ENCODE measurements at places on chromosomes 12 and 14.

- no peak for DNase-seq
Measured at GRCh38 chr14:32033543-32033942, 43.6 kb upstream of the ARHGAP5 start.

DNA sequence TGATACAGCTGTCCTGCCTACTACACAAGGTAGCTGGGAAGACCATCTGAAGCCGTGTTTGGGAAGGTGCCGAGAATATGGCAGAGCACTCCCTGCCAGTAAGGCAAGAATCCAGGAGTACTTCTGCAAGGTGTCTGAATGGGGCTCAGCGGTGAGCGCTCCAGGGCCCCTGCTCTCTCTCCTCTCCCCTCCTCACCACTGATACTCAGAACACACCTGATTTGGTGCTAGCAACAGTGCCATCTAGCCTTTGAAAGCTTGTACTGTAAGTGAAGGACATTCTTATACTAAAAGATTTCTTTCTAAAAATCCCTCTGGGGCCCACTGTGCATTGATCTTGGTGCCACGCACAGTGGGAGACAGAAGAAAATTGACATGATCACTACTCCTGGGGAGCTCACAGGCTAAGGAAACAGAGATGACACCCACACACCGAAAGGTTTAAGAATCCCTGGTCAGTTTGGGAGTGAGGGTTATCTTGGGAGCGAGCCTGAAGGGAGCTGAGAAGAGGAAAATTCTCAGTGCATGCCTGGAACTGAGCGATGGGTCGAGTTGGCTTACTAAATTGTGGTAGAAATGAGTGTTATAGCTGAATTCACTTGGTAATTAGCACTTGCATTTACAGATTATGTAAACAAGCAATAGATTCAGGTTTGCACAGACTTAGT is 216.9 kb downstream of the NTF3 start:
- no peak for DNase-seq

- DNase-seq: no peak
Measured at GRCh38 chr12:49097381-49097780, 2.8 kb upstream of the DHH start.

- no peak for DNase-seq
Measured at GRCh38 chr14:79404874-79405511, 806.3 kb downstream of the DIO2 start.

DNA sequence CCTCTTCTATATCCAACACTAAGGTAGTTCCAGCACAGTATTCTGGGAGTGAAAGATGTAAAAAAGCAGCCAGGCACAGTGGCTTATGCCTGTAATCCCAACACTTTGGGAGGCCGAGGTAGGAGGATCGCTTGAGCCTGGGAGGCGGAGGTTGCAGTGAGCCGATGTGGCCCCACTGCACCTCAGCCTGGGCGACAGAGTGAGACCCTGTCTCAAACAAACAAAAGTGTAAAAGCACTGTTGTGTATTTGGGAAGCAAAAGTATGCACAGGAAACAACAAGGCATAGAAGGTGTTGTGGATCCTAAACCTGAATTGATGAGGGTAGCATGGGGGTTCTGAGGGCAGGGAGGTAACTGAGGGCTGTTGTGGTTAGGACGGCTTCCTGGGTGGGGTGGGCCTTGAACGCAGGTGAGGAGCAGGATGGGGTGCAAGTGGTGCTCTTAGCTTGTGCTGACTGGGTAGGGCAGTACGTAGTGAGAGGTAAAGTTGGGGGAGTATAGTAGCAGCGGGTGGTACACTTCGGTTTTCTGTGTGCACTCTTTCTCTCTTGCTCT is 64.2 kb downstream of the RASSF3 start:
- no peak for DNase-seq

DNA sequence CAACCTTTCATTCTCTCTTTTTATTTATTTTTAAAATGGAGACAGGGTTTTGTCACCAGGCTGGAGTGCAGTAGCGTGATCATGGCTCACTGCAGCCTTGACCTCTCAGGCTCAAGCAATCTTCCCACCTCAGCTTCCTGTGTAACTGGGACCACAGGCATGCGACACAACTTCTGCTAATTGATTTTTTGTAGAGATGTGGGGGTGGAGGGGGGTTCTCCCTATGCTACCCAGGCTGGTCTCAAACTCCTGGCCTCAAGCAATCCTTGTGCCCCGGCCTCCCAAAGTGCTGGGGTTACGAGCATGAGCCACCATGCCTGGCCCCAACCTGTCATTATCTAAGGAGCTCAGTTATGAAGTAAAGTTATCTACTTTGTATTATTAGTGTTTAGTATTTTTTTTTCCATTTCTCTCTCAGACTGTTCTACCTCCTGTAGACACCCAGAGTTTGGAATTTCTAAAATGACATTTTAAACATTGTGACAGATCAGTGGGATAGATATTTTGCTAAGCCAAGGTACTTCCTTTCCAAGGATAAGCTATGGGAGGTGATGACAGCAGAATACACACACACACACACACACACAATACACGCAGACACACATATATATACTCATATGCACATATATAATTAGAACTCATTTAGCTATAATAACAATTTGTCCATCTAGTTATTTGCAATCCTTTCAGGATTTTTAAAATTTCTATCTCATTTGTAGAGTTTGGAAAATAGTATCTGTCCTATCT is 2.1 kb upstream of the USP44 start:
- no peak for DNase-seq

DNA sequence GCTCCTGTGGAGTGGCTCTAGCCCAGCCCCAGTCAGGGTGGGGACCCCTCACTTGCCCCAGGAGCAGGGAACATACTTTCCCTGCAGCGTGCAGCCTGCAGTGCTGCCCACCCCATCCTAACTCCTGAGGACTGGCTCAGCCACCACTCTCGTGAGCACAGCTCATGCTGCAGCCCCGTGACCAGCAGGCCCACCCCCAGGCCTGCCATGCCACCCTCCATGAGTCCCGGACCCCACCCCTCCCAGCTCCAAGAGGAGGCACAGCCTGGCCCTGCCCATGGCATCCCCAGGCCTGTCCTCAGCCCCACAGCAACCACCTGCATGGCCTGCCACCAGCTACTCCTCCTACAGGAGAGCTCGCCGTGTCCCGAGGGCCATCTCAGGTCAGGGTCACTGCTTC is 3.9 kb upstream of the JAG2 start:
- DNase-seq: no peak

- no peak for DNase-seq
Measured at GRCh38 chr14:91858536-91859275, 8.6 kb downstream of the TC2N start.

DNA sequence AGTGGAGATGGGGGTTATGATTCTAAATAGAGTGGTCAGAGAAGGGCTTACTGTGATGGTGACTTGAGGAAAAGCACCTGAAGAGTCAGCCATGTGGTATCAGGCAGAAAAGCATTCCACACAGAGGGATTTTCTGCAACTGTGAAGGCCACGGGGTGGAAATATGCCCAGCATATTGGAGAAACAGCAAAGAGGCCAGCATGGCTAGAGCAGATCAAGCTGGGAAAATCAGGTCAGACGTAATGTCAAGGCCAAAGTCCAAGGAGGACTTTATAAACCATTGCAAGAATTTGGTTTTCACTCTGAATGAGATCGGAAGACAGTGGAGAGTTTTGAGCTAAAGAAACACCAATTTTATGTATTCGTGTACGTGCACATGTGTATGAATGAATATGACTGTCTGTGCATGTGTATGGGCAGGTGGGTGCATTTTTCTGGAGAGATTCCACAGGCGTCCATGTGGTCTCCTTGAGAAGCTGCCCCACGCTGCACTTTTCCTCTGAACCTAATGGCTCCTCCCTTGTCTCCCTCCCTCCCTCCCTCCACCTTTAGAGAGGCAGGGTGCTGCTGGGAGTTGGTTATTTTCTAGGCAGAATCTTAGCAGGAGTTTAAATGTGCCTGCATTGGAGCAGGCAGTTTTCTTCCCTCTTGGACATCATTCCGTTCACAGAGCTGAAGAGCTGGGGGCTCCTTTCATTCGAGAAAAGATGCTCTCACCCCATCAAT is 97.4 kb upstream of the PPP4R3A start:
- DNase-seq: no peak

GRCh38 chr12:32051511-32052211 is 55.0 kb upstream of the BICD1 start:
- no peak for DNase-seq

DNA sequence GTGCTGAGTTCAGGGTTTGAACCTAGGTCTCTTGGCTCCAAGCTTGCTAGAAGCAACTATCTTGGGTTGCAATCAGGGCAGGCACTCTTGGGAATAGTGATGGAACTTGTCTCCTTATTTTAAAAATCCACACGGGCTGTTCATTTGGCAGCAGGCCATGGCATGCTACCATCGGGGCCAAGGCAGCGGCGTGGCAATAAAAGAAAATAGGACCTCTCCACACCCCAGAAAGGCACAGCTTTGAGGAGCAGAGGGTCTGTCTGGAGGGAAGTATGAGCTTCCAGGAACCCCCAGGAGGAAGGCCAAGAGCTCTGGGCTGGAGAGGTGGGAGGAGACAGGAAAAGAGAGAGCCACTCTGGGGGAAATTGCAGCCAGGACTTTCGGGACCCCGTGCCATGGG is 15.3 kb downstream of the RPS6KL1 start:
- no peak for DNase-seq

DNA sequence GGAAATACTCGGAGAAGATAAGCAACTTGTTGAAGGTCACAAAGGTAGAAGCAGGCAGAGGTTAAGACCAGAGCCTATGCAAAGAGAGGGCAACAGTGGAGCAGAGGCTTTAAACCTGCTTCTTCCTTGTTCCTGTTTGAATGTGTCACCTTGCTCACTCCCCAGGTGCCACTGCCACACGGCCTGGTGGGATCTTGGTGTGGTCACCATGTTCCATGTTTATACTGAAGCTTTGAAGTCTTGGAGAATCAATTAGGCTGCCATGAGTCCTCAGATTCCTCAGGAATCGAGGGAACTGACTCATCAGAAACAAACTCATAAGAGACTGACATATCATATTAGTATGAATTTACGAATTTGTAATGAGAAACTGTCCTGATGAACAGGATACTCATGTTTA is 46.8 kb downstream of the IQSEC3 start:
- DNase-seq: no peak

GRCh38 chr12:124881123-124881522 is 17.5 kb upstream of the SCARB1 start:
- DNase-seq: no peak

GRCh38 chr12:25859976-25860375 is 98.5 kb upstream of the RASSF8 start:
- no peak for DNase-seq

All from left lung (tissue), 14 donors.